WERI-Rb-1 (cell line): ENCODE measurements at places on chromosomes 12 and 14.
A peak's percentile ranks its signal among the peaks of the same experiment; 100 is the strongest.

DNA sequence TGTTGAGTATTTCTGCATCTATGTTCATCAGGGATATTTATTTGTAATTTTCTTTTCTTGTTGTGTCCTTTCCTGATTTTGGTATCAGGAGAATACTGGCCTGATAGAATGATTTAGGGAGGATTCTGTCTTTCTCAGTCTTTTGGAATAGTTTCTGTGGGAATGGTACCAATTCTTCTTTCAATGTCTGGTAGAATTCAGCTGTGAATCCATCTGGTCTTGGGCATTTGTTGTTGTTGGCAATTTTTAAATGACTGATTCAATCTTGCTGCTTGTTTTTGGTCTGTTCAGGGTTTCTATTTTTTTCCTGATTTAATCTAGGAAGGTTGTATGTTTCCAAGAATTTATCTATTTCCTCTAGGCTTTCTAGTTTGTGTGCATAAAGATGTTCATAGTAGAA is 170.9 kb upstream of the PDE3A start:
- no peak for DNase-seq

GRCh38 chr14:104145826-104146601 is 7.6 kb downstream of the KIF26A start:
- DNase-seq: peak; percentile 3

GRCh38 chr12:78406828-78407227 is 457.7 kb upstream of the SYT1 start:
- DNase-seq: no peak

- no peak for DNase-seq
These were observed 84.7 kb downstream of the GALNT4 start for GRCh38 chr12:89439941-89440340.

GRCh38 chr12:109202770-109203169 is 86.4 kb downstream of the ACACB start:
- DNase-seq: no peak

- peak; percentile 65 for DNase-seq
These were observed 3.0 kb downstream of the DHRS1 start for GRCh38 chr14:24296341-24297157.

DNA sequence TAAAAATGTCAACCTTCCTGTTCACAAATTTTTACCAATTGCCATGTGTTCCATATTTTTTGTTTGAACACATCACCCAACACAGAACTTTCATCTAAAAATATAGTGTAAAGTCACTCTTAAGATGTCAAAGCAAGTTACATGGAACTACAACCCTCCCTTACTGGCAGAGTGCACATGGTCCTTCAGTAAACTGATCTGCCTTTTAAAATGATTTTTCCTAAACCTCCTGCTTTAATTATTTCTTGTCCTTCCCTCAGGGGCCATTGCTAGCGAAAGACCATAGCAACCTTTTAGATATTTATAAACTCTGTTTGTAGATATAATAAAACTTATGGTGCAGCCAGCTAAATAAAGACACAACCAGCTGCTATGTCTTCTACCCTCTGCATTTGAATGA is 255.2 kb upstream of the FAR2 start:
- DNase-seq: no peak

GRCh38 chr14:75461755-75462349 is 34.0 kb downstream of the JDP2 start:
- DNase-seq: no peak

DNA sequence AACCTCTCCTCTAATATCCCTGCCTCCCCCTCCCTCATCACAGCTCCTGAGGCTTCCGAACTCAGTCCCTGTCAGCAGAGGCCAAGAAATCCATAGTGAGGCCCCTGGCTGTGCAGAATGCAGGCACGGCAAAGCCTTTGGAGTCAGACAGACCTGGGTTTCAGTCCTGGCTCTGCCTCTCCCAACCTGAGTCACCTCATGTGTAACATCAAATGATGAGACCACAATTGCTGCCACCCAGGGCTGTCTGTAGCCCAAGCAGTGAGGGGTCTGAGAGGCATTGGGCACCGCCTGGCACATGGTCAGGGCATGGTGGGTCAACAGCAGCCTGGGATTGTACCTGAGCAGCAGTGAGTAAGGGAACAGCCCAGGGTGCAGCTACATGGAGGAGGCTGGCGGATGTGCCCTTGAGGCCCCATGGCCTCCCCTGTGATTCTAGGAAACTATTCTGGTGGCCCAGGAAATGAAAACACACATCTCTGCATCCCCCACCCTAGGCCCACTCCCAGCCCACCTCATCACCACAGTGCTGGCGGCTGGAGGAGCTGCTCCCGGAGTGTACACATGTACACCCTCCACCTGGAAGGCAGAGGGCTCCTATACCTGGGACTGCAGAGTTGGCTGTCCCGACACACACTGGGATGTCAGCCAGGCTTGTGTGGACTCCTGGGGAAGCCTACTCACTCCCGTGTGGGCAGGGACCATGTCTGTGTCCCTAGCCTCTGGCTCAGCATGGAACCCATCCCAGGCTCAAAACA is 7.7 kb downstream of the ANKRD33 start:
- no peak for DNase-seq

GRCh38 chr14:90140956-90141316 is 79.1 kb downstream of the KCNK13 start:
- no peak for DNase-seq

DNA sequence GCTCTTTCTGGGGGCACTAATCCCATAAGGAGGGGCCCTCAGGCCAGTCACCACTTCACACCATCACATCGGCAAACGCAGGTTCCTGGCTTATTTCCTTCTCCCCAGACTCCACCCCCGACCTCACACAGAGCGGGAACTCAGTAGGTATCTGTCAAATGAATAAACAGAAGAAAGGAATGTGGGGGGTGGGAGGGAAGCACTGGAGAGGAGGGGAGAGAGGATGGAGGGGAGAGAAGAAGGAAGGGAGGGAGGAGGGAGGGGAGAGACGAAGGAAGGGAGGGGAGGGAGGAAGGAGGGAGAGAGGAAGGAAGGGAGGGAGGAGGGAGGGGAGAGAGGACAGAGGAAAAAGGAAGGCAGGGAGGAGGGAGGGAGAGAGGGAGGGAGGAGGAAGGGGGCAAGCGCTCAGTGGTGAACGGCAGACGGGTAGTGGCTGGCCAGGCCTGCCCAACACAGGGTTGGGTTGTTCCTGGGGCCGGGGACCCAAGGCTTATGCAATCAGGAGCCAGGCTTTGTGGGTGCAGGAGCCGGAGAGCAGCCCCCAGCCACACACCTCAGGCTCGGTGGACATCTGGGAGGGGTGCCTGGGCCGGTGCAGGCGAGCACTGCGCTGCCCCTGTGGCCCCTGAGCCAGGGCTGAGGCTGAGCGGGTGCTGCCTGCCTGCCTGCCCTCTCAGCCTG is 52.6 kb upstream of the FBRSL1 start:
- no peak for DNase-seq

DNA sequence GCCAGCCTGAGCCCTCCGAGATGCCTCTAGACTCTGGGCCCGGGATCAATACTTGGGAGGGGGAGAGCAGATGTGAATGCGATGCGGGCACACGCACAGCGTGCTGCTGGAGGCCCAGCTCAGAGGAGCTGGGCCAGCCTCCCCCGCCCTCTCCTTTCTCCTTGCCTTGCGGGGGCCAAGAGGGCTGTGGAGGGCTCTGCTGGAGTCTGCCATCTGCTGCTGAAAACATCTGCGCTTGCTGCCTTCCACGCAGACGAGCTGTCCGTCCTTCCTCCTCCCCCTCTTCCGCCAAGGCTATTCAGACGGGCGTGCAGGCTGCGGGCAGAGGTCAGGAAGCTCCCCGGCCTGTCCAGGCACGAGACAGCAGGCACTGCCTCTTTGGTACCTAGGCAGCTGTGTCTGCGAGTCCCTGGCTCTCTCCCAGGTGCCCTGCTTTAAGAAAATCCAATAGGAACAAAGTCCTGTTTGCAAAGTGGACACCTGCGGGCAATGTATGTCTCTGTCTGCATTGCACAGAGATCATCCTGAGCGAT is 75.2 kb downstream of the SPRING1 start:
- DNase-seq: peak; percentile 78

DNA sequence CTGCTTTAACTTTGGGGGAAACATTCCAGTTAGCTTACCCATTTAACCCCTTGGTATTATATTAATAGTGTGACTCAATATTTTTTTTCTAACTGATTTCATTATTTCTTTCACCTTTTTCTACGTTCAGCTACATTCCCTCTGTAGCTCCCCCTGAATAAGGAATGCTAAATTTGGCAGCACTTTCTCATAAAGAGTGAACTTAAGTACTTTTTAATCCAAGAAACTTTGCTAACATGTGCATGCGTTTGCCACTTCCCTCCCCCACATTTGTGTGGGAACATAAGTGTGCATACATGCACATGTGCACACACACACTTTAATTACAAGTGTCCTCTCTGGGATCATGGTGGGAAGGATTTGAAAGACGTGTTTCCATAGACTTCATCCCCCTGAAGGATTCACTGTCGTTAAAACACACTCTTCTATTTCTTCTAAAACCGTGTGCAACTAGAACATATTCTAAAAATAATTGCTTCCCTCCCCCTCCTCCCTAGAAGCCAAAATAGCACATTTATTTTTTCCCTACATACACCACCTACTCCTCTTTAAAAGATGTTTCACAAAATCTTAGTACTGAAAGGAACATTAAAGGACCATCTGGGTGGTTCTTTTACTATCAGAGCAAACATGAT is 142.6 kb downstream of the PPM1H start:
- no peak for DNase-seq

- DNase-seq: no peak
These were observed 659.1 kb downstream of the NRXN3 start for GRCh38 chr14:78829274-78829673.

DNA sequence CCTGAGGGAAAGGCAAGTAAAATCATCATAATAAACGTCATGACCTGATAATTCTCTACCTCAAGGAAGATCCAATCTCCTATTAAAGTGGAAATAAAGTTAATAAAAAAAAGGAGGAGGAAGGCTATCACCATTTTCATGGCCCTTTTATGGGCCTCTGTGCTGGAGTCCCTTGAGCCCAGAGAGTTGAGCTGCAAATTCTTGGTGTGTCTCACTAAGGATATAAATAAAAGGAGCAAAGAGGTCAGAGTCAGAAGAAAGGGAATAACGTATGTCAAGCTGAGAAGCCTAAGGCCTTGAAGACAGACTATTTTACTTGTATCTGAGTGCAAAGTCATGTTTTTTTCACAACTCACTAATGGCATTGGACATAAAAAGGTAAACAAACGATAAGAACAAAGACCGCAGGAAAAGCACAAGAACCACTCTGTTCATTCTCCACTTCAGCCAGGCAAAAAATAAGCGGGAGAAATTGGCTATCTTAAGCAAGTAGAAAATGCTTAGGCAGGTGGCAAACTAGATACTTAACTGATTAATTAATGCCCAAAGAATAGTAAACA is 12.0 kb upstream of the SMIM10L1 start:
- no peak for DNase-seq

- no peak for DNase-seq
These were observed 427.7 kb downstream of the FUT8 start for GRCh38 chr14:65840118-65840751.

DNA sequence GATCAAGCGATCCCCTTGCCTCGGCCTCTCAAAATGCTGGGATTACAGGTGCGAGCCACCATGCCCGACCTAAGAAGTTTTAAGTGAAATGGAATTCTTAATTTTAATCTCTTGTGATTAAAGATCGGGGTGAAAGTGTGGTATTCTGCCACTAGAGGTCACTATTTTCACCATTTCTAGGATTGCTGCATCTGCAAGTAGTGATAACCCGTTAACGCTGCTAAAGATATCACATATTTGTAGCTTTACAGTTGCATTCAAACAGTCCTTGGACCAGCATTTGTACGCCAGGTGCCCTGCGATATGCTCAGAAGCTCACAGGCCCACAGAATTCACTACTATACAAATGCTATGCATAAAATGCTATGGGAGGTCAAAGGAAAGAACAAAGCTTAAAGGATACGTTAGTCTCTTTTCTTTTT is 19.3 kb downstream of the CCDC62 start:
- peak; percentile 18 for DNase-seq

- DNase-seq: no peak
These were observed 89.2 kb upstream of the METAP2 start for GRCh38 chr12:95384785-95385184.

DNA sequence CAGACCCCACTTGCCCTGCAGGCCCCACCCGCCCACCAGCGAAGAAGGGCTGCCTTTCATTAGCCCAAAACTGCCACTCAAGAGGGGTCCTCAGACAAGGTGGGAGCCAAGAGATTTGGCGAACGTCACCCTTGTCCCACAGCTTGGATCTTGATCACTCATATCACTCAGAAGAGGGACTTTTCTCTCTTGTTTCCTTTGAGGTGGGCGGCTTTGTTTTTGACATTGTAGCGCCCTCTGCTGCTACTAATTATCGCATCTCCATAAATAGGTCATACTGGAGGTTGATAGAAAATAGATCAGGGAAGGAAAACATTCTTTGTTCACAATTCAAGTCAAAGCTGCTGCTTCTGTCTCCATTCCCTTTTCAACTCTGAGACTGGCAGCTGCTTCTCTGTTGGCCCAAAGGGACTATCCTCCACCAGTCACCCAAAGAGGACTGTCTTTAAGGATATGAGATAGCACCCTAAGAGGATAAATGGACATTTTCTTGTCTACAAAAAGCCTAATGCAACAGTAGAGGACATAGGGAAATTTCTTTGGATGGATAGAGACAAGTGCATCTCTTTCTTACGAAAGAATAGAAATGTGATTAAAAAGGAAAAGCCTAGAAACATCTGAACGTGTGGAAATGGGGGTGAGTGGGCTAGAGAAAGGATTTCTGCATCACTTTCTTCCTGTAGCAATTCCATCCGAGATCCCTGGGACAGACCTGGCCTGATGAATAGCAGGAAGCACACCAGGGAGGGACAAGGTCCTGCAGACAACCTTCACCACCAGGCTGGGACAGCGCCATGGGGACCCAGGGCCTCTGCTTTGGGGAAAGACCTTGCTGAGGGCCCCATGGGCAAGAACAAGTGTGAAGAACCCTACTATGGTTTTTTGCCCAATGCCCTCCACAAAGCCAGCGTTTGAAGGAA is 115.8 kb downstream of the DAD1 start:
- peak; percentile 24 for DNase-seq

GRCh38 chr14:25396128-25396527 is 346.2 kb upstream of the STXBP6 start:
- no peak for DNase-seq

GRCh38 chr14:103103461-103104388 is 9.2 kb downstream of the EXOC3L4 start:
- peak; percentile 86 for DNase-seq

- no peak for DNase-seq
These were observed 887.2 kb upstream of the SEL1L start for GRCh38 chr14:82420871-82421270.

DNA sequence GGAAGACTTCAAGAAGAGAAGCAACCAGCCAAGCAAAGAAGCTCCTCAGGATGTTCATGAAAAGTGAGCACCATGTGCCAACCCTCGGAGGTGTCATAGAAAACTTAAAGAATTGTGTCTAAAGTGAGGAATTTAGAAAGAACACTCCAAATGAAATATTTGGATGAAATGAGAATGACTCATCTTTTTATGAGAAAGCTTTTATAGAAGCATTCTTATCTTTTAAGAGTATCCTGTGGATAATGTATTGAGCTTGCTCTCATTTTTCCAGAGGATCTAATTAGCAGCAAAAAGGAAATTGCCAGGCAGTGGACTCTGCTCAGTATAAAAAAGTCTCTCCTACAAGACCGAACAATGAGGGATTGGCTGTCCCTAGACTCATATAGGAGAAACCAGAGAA is 454.9 kb downstream of the LRIG3 start:
- DNase-seq: no peak

- DNase-seq: no peak
These were observed 21.2 kb downstream of the ZFYVE21 start for GRCh38 chr14:103736546-103737431.
